ENCODE measurements at places on chromosomes 12 and 14. TPM values are rescaled to one million over a fixed set of nuclear protein-coding genes. Genes with fewer than 3 reads are reported as not detected.

GRCh38 chr12:1758887-1759286, 61.5 kb upstream of the LRTM2 start:
- peak; percentile 32 for DNase-seq

DNA sequence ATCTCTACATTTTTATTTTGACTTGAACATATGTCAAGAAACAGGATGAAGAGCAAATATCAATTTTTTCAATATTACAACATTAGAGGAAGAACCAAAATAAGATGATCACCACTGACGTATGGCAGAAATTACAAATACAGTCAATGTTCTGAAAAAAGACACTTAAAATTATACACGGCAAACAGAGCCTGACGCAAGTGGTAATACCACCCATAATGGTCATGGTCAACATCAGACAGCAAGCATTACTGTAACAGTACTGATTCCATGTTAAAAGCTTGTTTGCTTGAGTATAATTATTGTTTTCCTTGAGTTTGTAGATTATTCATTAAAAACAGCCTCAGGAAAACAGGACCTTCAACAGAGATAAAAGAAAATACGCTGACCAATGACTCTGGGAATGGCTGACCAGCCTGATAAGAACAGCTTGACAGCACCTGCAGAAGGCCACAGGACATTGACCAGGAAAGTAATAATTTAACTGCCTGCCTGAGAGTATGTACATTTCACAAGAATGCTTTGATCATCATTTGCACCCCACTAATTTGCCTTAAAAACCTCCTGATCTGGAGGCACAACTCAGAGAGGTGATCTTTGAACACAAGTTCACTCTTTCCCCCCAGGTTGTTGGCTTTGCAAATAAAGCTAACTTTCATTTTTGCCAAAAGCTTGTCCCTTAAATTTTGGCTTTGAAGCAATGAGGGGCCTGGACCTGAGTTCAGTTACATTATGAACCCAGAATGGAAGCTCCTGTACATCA, 187.3 kb downstream of the IPO8 start:
- DNase-seq, result no peak

ALDH2 gene
- 23.9 TPM for total RNA-seq

CMA1 gene
- total RNA-seq, result not detected

GRCh38 chr14:105525861-105526775, at the start of gene TMEM121:
Gene TMEM121 (plus strand): TSS chr14:105526583. CDS start chr14:105528835, 2,252 bp downstream.
- peak; percentile 39 for DNase-seq
